ENCODE measurements at places on chromosomes 6 and 20.

DNA sequence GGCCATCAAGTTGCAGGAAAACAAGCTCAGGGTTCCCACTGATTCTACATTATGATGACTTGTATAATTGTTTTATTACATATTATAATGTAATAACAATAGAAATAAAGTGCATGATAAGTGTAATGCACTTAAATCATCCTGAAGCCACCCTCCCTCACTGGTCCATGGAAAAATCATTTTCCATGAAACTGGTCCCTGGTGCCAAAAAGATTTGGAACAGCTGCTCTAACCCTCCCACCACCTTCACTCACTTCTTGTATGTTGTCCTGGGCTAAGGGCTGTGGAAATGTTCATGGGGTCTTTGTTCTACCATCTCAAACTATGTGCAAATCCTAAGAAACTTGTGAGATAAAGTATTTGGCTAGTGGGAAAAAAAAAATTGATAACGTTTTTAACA is 133.8 kb downstream of the LRRC1 start:
- H3K27ac ChIP-seq = peak overlapping the region; percentile 14
- H3K36me3 ChIP-seq = peaks cover 4% of the 10 kb centered on the region
- H3K4me3 ChIP-seq = no peak overlapping the region
- DNase-seq = no peak
- peaks cover 55% of the 10 kb centered on the region for H3K4me1 ChIP-seq

- peaks cover 34% of the 10 kb centered on the region for H3K4me1 ChIP-seq
- no peaks in the 10 kb centered on the region for H3K27me3 ChIP-seq
- no peak overlapping the region for H3K4me3 ChIP-seq
- H3K36me3 ChIP-seq = peaks cover 4% of the 10 kb centered on the region
These were observed 50.2 kb downstream of the NUDT3 start for GRCh38 chr6:34342247-34342646.

DNA sequence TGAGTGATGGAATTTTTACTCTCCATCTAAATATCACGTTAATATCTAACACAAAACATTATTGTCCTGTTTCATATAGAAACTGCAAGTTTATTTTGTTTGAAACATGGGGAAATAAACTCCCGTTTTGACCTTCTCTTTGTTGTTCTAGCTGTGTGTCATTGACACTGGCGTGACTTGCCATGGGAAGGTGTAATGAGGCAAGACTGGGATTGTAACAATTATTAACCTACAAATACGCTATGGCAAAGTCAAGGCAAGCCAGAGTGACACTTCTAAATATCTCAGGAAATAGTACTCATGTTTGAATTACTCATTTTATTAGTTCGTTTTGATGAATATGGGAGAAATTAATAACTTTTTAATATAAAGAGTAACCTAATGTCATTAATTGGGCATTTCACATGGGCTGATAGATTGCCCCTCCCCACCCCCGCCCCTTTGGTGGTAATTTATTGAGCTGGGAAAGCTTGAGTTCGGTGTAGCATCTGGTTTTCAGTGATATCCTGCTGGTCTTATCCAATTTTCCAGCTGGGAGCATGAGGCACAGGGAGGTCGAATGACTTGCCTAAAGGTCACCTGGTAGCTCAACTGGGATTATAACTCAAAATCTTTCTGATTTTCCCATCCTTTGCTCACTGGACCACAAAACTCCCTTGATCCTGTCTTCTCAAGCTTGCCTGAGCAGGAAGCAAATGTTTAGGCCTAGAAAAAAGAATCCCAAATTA is 380.6 kb upstream of the JAG1 start:
- no peak for DNase-seq
- H3K27ac ChIP-seq = no peak overlapping the region
- H3K36me3 ChIP-seq = no peaks in the 10 kb centered on the region
- no peaks in the 10 kb centered on the region for H3K27me3 ChIP-seq
- H3K4me3 ChIP-seq = no peak overlapping the region

GRCh38 chr6:45724511-45724910 is 291.1 kb downstream of the CLIC5 start:
- no peak overlapping the region for H3K4me3 ChIP-seq
- H3K4me1 ChIP-seq = peaks cover 41% of the 10 kb centered on the region
- no peaks in the 10 kb centered on the region for H3K36me3 ChIP-seq
- peak; percentile 67 for DNase-seq
- peaks cover 60% of the 10 kb centered on the region for H3K27me3 ChIP-seq

DNA sequence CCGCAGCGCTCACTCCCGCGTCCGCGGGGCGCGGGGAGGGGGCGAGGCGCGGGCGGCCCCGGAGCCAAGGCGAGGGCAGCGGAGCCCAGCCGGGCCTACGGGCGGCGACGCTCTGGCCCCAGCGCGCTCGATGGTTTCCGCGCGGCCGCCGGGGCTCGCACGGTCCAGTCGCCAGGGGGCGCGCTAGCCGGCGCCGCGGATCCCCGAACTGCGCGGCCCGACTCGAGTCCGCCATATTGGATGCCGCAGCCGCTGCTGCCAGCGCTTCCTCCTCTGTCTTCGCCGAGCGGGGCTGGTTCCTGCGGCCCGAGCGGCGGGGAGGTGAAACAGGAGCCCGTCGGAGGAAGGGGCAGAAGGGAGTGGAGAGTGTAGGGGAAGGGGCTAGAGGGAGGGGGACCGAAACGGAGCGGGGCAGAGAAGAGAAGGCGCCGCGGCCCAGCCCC is at the start of gene SCAF8:
Gene SCAF8, plus strand, starts transcription at position 234 of the 443 bp plus-strand sequence. CDS start 485 bp downstream, outside the sequence.
- DNase-seq = peak; percentile 79
- peak within 1 kb of the TSS; percentile 81 for H3K4me3 ChIP-seq
- peaks cover 2% of the 10 kb centered on the region for H3K36me3 ChIP-seq

- DNase-seq = no peak
- H3K27ac ChIP-seq = no peak overlapping the region
- H3K4me1 ChIP-seq = no peaks in the 10 kb centered on the region
- no peaks in the 10 kb centered on the region for H3K36me3 ChIP-seq
- H3K27me3 ChIP-seq = peaks cover 2% of the 10 kb centered on the region
- no peak overlapping the region for H3K4me3 ChIP-seq
These were observed 10.5 kb upstream of the TTK start for GRCh38 chr6:79993911-79994309.

DNA sequence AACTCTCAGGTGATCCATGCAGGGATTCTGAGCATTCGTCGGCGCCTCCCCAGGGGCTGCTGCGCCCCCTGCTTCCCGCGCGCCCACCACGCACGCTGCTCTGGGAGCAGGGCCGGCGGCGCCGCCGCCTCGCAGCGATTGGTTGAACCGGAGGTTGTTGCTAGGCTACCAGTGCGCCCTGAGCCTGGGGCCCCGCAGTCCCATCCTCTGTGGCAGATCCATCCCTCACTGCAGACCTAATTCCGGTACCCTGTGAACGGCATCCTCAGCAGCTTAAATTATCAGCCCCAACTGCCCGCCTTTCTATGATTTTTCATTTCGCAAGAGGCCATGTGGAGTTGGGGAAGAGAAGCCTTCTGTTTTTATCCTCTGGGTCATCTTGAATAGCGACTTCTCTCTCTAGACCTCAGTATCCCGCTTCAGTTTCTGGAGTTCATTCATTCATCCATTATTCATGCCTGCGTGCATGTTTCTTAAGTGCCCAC is 15.4 kb downstream of the PNPLA1 start:
- no peak for DNase-seq
- H3K4me1 ChIP-seq = no peaks in the 10 kb centered on the region
- H3K36me3 ChIP-seq = no peaks in the 10 kb centered on the region
- no peak overlapping the region for H3K27ac ChIP-seq
- no peak overlapping the region for H3K4me3 ChIP-seq
- H3K27me3 ChIP-seq = peaks cover 57% of the 10 kb centered on the region

- peaks cover 2% of the 10 kb centered on the region for H3K27me3 ChIP-seq
- no peak overlapping the region for H3K27ac ChIP-seq
- peak; percentile 71 for DNase-seq
These were observed 41.7 kb downstream of the MOCS1 start for GRCh38 chr6:39892490-39893129.

GRCh38 chr20:22536956-22537756 is 47.2 kb downstream of the FOXA2 start:
- H3K36me3 ChIP-seq = no peaks in the 10 kb centered on the region
- DNase-seq = no peak
- peaks cover 56% of the 10 kb centered on the region for H3K27me3 ChIP-seq
- H3K4me1 ChIP-seq = no peaks in the 10 kb centered on the region
- H3K27ac ChIP-seq = no peak overlapping the region

DNA sequence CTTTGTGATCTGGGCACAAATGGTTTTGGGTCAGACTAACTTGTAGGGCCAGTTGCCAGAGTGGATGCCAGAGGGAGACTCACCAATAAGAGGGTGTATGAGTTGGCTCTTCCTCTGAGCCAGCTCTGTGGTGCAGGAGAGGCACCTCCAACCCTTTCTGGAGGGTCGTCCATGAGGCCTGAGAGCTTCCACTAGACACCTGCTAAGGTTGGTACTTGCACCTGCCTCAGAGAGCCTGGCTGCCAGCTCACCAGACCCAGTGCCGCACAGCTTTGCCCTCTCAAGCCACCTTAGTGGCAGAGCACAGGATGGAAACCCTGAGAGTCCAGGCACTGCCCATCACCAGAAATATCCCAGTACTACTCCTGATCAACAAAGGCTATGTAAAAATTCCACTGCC is 504.3 kb downstream of the EYS start:
- H3K27ac ChIP-seq = no peak overlapping the region
- H3K36me3 ChIP-seq = peaks cover 1% of the 10 kb centered on the region
- no peaks in the 10 kb centered on the region for H3K27me3 ChIP-seq
- no peak overlapping the region for H3K4me3 ChIP-seq
- no peak for DNase-seq

GRCh38 chr6:1579096-1579495 is 30.6 kb upstream of the FOXC1 start:
- no peaks in the 10 kb centered on the region for H3K36me3 ChIP-seq
- peaks cover 18% of the 10 kb centered on the region for H3K4me1 ChIP-seq
- no peak overlapping the region for H3K4me3 ChIP-seq
- H3K27me3 ChIP-seq = no peaks in the 10 kb centered on the region

- peak within 1 kb of the TSS; percentile 96 for H3K4me3 ChIP-seq
- no peaks in the 10 kb centered on the region for H3K36me3 ChIP-seq
- peak within 1 kb of the TSS; percentile 92 for H3K27ac ChIP-seq
These were observed at the start of gene RNF8 for GRCh38 chr6:37353761-37354525. Gene RNF8 (plus strand): TSS chr6:37353983. CDS start chr6:37354165, 182 bp downstream.

Data from mesothelial cell of epicardium (in vitro differentiated cells).